ENCODE measurements at places on chromosomes 1 and 21. TPM values are rescaled to one million over a fixed set of nuclear protein-coding genes. Genes with fewer than 3 reads are reported as not detected.

GRCh38 chr1:117289316-117289870, 77.9 kb upstream of the MAN1A2 start:
- no peak overlapping the region for H3K27ac ChIP-seq
- no peak for DNase-seq
- H3K4me1 ChIP-seq, result no peaks in the 10 kb centered on the region
- no peaks in the 10 kb centered on the region for H3K36me3 ChIP-seq
- H3K4me3 ChIP-seq, result no peak overlapping the region

- no peaks in the 10 kb centered on the region for H3K36me3 ChIP-seq
- H3K27me3 ChIP-seq, result no peaks in the 10 kb centered on the region
- H3K4me1 ChIP-seq, result peaks cover 28% of the 10 kb centered on the region
- peak overlapping the region; percentile 59 for H3K27ac ChIP-seq
- DNase-seq, result peak; percentile 80
Observed at GRCh38 chr1:212488436-212489283, 55.9 kb downstream of the NENF start.

DNA sequence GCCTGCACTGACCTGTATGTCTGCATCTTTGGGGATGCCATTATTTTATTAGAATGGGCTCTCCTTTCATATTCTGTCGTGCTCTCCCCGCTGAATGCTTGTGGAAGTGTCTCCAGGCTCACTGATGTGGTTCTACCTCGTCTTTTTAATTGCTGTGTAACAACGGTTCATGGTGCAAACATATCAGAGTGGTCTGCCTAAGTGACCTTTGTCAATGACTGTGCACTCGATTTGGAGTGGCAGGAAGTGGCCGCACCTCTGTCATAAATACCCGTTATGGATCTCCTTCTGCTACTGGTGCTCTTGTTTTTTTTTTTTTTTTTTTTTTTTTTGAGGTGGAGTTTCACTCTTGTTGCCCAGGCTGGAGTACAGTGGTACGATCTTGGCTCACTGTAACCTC, 38.3 kb downstream of the SPSB1 start:
- no peaks in the 10 kb centered on the region for H3K27me3 ChIP-seq
- H3K4me1 ChIP-seq, result peaks cover 56% of the 10 kb centered on the region
- H3K4me3 ChIP-seq, result no peak overlapping the region
- DNase-seq, result no peak
- H3K27ac ChIP-seq, result 0 out of 2 replicates have a peak overlapping the region, but pooled peaks have one; percentile 8

The CLEC20A gene
- total RNA-seq, result not detected

The KRTAP13-2 gene
- total RNA-seq, result not detected

- peak overlapping the region; percentile 93 for H3K27ac ChIP-seq
- H3K4me1 ChIP-seq, result peaks cover 75% of the 10 kb centered on the region
- H3K4me3 ChIP-seq, result peak overlapping the region; percentile 44
- no peaks in the 10 kb centered on the region for H3K36me3 ChIP-seq
- DNase-seq, result no peak
- no peaks in the 10 kb centered on the region for H3K27me3 ChIP-seq
Observed at GRCh38 chr1:1356166-1356795, 2.1 kb downstream of the MXRA8 start.

GRCh38 chr1:24151175-24151533, 8.2 kb upstream of the IL22RA1 start:
- no peaks in the 10 kb centered on the region for H3K36me3 ChIP-seq
- no peak for DNase-seq
- H3K4me3 ChIP-seq, result no peak overlapping the region
- H3K27me3 ChIP-seq, result no peaks in the 10 kb centered on the region

DNA sequence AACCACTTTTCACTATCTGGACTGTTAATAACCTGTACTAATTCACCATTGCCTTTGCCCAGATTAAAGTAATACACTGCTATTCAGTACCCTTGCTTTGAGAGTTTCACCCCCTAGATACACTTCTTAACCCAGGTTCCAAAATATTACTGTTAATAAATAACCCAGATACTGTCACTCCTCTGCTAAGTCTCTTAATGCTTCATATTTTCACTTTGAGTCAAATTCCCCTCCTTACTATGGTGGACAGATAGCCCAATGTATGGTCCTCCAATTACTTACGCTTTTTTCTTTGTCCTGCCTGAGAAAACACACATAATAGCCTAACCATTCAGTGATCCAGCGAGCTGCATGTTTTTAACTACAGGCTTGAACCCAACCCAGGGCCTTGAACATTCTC, 152.5 kb downstream of the NEGR1 start:
- no peak overlapping the region for H3K27ac ChIP-seq
- DNase-seq, result no peak
- no peaks in the 10 kb centered on the region for H3K27me3 ChIP-seq
- no peaks in the 10 kb centered on the region for H3K4me1 ChIP-seq

GRCh38 chr1:99674115-99675064, 28.5 kb downstream of the PALMD start:
- H3K27me3 ChIP-seq, result no peaks in the 10 kb centered on the region
- no peak overlapping the region for H3K4me3 ChIP-seq
- DNase-seq, result no peak
- no peaks in the 10 kb centered on the region for H3K4me1 ChIP-seq
- no peaks in the 10 kb centered on the region for H3K36me3 ChIP-seq

DNA sequence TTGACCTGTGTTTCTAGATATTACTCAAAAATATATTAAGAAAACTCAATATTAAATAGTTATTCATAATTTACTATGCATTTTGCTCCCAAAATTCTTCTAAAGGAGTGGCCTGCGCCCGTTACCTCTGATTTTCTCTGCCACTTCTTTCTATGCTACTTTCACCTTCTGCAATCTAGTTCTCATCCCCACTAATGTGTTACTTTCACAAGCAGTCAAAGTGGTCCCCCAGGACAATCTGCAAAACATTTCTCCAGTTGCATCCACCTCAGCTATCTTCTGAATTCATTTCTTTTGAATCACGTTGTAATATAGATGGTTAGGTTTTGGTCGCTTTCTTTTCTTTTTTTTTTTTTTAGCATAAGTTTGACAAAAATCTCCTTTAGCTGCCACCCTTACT, 13.4 kb downstream of the INSL5 start:
- H3K4me1 ChIP-seq, result no peaks in the 10 kb centered on the region
- H3K27me3 ChIP-seq, result peaks cover 5% of the 10 kb centered on the region
- H3K4me3 ChIP-seq, result no peak overlapping the region
- H3K27ac ChIP-seq, result no peak overlapping the region
- H3K36me3 ChIP-seq, result no peaks in the 10 kb centered on the region

GRCh38 chr1:216952864-216953263, 229.6 kb upstream of the ESRRG start:
- H3K27me3 ChIP-seq, result no peaks in the 10 kb centered on the region
- H3K4me1 ChIP-seq, result no peaks in the 10 kb centered on the region
- H3K36me3 ChIP-seq, result no peaks in the 10 kb centered on the region
- H3K27ac ChIP-seq, result no peak overlapping the region

DNA sequence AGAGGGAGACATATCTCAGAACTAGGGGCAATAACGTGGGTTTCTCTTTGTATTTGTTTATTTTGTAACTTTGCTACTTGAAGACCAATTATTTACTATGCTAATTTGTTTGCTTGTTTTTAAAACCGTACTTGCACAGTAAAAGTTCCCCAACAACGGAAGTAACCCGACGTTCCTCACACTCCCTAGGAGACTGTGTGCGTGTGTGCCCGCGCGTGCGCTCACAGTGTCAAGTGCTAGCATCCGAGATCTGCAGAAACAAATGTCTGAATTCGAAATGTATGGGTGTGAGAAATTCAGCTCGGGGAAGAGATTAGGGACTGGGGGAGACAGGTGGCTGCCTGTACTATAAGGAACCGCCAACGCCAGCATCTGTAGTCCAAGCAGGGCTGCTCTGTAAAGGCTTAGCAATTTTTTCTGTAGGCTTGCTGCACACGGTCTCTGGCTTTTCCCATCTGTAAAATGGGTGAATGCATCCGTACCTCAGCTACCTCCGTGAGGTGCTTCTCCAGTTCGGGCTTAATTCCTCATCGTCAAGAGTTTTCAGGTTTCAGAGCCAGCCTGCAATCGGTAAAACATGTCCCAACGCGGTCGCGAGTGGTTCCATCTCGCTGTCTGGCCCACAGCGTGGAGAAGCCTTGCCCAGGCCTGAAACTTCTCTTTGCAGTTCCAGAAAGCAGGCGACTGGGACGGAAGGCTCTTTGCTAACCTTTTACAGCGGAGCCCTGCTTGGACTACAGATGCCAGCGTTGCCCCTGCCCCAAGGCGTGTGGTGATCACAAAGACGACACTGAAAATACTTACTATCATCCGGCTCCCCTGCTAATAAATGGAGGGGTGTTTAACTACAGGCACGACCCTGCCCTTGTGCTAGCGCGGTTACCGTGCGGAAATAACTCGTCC, 1.3 kb upstream of the OLIG2 start:
- H3K27ac ChIP-seq, result no peak overlapping the region
- DNase-seq, result no peak
- no peak overlapping the region for H3K4me3 ChIP-seq
- H3K36me3 ChIP-seq, result no peaks in the 10 kb centered on the region

The TESK2 gene
- 3.3 TPM for total RNA-seq

The FCGR3A gene
- total RNA-seq, result 0.13 TPM

DNA sequence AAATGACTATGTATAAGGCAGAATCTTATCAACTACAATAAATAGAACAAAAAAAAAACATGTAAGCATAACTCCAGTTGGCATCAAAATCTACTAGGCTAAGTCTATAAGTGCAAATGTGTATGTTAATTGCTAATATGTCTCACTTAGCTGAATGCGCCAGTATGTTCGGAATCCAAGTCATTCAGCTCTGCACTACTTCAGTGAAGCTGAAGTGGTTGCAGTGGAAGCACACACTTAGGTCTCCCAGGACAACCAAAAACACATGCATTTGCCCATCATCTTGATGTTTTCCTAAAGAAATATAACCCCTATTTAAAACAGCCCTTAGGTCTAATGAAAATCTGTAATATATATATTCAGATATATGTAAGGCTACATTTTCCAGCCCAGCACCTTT, 41.0 kb upstream of the RGS2 start:
- no peak overlapping the region for H3K27ac ChIP-seq
- no peak for DNase-seq
- no peaks in the 10 kb centered on the region for H3K4me1 ChIP-seq
- no peak overlapping the region for H3K4me3 ChIP-seq
- no peaks in the 10 kb centered on the region for H3K36me3 ChIP-seq
- H3K27me3 ChIP-seq, result no peaks in the 10 kb centered on the region

DNA sequence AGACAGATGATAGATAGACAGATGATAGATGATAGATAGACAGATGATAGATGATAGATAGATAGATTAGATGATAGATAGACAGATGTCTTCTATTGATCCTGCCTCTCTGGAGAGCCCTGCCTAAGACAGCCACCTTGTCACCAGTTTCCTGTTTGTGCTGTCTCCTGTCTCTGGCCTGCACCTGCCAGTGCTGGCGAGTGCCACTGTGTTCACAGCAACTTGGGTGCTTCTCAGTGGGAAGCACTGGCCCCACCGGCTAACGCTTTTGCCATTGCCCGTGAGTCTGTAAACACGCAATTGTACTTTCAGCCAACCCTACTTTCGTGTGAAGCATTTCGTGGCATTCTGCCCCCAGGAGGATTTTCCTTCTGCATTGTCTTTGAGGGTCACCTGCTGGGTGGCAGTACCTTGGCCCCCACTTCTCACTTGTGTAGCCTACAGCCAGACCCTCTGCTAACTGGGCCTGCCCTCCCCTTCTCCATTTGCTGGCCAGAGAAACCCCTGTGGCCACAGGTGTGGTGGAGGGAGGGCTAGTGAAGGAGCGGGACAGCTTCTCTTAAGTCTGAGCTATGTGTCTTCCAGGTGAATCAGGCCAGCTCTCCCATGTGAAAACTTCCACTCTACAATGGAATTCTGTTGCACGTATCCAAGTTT, 23.4 kb upstream of the PDE9A start:
- DNase-seq, result no peak
- no peak overlapping the region for H3K4me3 ChIP-seq
- no peaks in the 10 kb centered on the region for H3K36me3 ChIP-seq
- no peaks in the 10 kb centered on the region for H3K27me3 ChIP-seq
- no peak overlapping the region for H3K27ac ChIP-seq
- no peaks in the 10 kb centered on the region for H3K4me1 ChIP-seq

The MAP1LC3C gene
- total RNA-seq, result 0.21 TPM

The RIMKLA gene
- total RNA-seq, result 13.6 TPM

GRCh38 chr1:37323486-37324377, 150.6 kb upstream of the ZC3H12A start:
- H3K4me1 ChIP-seq, result no peaks in the 10 kb centered on the region
- DNase-seq, result peak; percentile 27
- H3K27ac ChIP-seq, result no peak overlapping the region
- H3K27me3 ChIP-seq, result peaks cover 11% of the 10 kb centered on the region

GRCh38 chr1:208637181-208637580, 393.0 kb upstream of the PLXNA2 start:
- no peaks in the 10 kb centered on the region for H3K27me3 ChIP-seq
- H3K36me3 ChIP-seq, result no peaks in the 10 kb centered on the region
- H3K4me3 ChIP-seq, result no peak overlapping the region
- no peak for DNase-seq
- H3K4me1 ChIP-seq, result no peaks in the 10 kb centered on the region

DNA sequence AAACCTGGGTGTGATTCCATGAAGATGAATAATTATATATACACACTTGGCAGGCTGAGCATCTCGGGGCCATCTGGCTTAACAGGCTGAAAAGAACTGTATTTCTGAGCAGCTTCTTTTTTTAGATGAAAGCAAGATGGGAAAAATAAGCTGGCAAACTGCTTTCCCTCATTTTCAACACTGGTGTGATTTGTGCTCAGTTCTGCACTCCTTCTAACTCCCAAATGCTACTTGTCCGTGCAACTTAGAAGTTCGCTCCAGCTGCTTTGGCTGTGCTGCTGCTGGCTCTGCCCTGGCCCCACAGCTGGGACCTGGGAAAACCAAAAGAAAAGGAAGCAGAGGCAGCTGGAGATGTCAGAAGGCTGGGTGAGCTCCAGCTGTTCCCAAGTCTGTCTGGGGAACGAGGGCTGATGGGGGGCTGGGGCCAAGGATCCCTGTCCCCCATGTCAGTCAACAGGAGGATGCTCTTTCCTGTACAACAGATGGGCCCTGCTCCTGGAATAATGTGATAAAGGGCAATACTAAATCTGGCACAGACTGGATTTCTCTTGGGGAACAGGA, 44.9 kb downstream of the PAFAH2 start:
- no peaks in the 10 kb centered on the region for H3K4me1 ChIP-seq
- H3K27ac ChIP-seq, result no peak overlapping the region
- no peaks in the 10 kb centered on the region for H3K27me3 ChIP-seq
- DNase-seq, result no peak

DNA sequence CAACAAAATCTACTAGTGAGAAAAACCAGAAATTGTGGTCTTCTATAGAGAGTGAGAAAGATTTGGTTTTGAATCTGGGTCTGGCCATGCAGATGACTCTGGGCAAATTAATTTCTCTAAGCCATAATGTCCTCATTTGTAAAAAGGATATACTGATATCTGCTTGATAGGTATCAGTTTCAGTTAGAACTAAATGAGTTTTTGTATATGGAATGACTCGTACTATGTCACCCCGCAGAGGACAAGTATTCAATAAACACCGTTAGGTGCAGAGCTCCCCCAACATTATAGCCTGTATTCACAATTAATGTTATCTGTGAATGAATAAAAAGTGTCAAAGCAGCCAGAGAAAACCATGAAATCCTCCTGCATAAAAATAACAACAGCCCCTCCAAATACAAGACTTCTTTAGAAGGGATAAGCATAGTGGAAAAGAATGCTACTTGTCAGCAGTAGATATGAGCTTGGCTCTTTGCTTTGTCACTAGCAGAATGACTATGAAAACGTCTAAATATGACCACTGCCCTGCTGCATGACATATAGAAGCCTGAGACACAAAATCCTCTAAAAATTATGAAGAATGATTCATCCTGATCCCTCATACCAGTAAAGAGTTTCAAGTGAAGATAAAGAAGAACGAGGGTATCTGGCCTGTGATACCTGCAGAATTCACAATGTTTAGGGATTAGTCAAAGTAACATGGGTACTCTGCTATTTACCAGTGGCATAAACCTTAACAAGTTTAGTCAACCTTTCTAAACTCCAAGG, 17.8 kb downstream of the SCAF4 start:
- H3K27ac ChIP-seq, result no peak overlapping the region
- no peak for DNase-seq
- H3K4me3 ChIP-seq, result no peak overlapping the region

The CHD1L gene
- total RNA-seq, result 48.3 TPM

Measured in Panc1 (cell line).